ENCODE measurements at places on chromosomes 16 and 17.

- no peak for DNase-seq
These were observed 6.3 kb upstream of the NFATC3 start for GRCh38 chr16:68078701-68079375.

GRCh38 chr16:47492428-47493377 is 31.6 kb downstream of the PHKB start:
- peaks cover 14% of the 10 kb centered on the region for H3K4me1 ChIP-seq
- H3K36me3 ChIP-seq = peaks cover 54% of the 10 kb centered on the region
- H3K27me3 ChIP-seq = no peaks in the 10 kb centered on the region
- peak overlapping the region; percentile 88 for H3K4me3 ChIP-seq
- peak; percentile 82 for DNase-seq
- H3K27ac ChIP-seq = peak overlapping the region; percentile 96

- H3K27me3 ChIP-seq = no peaks in the 10 kb centered on the region
- H3K4me1 ChIP-seq = no peaks in the 10 kb centered on the region
- H3K27ac ChIP-seq = no peak overlapping the region
- DNase-seq = no peak
- H3K4me3 ChIP-seq = no peak overlapping the region
These were observed 250.7 kb downstream of the NTN1 start for GRCh38 chr17:9271989-9272388.

GRCh38 chr16:23288209-23288608 is 13.9 kb upstream of the SCNN1B start:
- H3K27ac ChIP-seq = no peak overlapping the region
- H3K4me3 ChIP-seq = no peak overlapping the region
- H3K4me1 ChIP-seq = no peaks in the 10 kb centered on the region
- H3K36me3 ChIP-seq = no peaks in the 10 kb centered on the region

Data from stimulated activated naive B cell treated with anti-CD40 and anti-IgM and Interleukin-4, amounts not matched to agents 10 μg/mL and 1 μg/mL and 100 μg/mL, for 72 hours (primary cell).